ENCODE measurements at places on chromosomes 5 and 9.

DNA sequence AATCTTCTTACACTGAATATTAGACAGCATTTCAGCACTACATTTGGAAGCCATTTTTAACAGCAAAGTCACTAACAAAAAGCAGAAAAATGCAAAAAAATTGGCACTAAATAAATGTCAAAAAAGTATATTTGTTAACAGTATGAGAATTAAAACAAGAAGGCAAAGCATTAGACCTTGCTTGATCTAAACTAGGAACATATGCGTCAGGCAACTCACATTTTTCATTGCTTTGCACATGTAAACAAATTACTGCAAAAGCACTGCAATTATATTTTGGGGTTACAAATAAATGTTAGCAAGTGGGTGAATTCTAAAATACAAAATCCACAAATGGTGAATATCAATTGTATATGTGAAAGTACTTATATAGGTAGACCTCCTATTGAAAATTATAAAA is 49.0 kb upstream of the RAPGEF6 start:
- no peak overlapping the region for H3K4me3 ChIP-seq
- H3K27me3 ChIP-seq, result no peaks in the 10 kb centered on the region
- DNase-seq, result no peak
- no peaks in the 10 kb centered on the region for H3K36me3 ChIP-seq
- no peak overlapping the region for H3K27ac ChIP-seq
- H3K4me1 ChIP-seq, result no peaks in the 10 kb centered on the region

DNA sequence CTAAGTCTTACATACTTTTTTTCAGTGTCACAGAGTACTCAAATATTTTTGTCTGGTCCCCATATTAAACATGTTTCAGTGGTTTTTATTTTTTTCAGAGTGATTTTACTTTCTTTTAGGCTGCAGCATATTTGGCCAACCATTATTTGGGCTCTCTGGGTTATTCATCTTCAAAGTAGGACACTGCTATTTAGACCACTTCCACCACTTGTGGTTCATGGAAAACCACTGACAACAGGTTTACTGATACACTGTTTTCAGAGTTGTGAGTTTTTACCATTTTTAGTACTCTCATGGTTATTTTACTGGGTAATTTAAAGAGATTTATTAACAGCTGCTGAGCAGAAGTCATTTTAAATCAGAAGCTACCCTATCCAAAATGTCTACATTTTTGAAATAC is 437.6 kb downstream of the KIAA0825 start:
- H3K27ac ChIP-seq, result no peak overlapping the region
- H3K4me3 ChIP-seq, result no peak overlapping the region
- H3K4me1 ChIP-seq, result no peaks in the 10 kb centered on the region
- H3K36me3 ChIP-seq, result no peaks in the 10 kb centered on the region

GRCh38 chr9:30197453-30197852 is 2187.0 kb upstream of the ACO1 start:
- H3K36me3 ChIP-seq, result no peaks in the 10 kb centered on the region
- no peak for DNase-seq
- H3K27ac ChIP-seq, result no peak overlapping the region
- H3K27me3 ChIP-seq, result no peaks in the 10 kb centered on the region
- no peak overlapping the region for H3K4me3 ChIP-seq

GRCh38 chr9:32928145-32928763 is 73.2 kb downstream of the APTX start:
- no peak overlapping the region for H3K27ac ChIP-seq
- no peaks in the 10 kb centered on the region for H3K36me3 ChIP-seq
- H3K27me3 ChIP-seq, result no peaks in the 10 kb centered on the region
- no peaks in the 10 kb centered on the region for H3K4me1 ChIP-seq
- DNase-seq, result no peak
- no peak overlapping the region for H3K4me3 ChIP-seq

GRCh38 chr9:20041697-20042081 is 252.9 kb upstream of the SLC24A2 start:
- H3K4me3 ChIP-seq, result no peak overlapping the region
- DNase-seq, result no peak
- no peak overlapping the region for H3K27ac ChIP-seq
- H3K36me3 ChIP-seq, result no peaks in the 10 kb centered on the region
- no peaks in the 10 kb centered on the region for H3K4me1 ChIP-seq

GRCh38 chr5:1200495-1201326 is 684 bp upstream of the SLC6A19 start:
- peak; percentile 21 for DNase-seq
- H3K4me3 ChIP-seq, result no peak overlapping the region
- no peak overlapping the region for H3K27ac ChIP-seq
- H3K36me3 ChIP-seq, result no peaks in the 10 kb centered on the region
- no peaks in the 10 kb centered on the region for H3K4me1 ChIP-seq

DNA sequence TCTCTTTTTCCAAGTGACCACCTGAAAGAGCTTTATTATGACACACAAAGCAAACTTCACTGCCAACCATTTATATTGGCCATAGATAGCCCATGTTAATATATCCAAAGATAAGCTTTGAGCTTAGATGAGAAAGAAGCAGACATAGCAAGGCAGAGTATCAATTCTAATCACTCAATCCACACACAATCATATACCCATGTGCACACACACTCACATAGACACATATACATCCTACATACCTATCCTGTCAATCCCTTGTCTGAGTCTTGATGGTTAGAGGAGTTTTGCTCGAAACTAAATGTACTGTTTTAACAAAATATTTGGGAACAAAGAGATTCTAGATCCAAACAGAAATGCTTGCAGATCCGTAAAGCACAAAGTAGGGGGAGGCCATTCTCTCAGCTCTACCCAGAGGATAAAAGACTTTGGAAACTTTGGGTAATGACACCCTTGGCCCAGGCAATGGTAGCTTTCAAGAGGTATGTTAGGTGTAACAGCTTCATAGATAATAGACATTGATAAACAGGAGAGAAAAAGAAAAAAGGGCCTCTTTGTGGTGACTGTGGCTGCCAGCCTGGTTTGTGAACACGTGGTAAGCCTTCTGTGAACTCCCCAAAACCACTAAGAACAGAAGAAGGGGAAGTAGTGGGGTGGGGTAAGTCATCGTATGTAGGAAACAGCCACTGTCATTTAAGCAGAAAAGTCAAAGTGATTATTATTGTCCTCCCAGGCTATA is 121.6 kb downstream of the TLR4 start:
- no peak overlapping the region for H3K27ac ChIP-seq
- no peak overlapping the region for H3K4me3 ChIP-seq
- no peaks in the 10 kb centered on the region for H3K27me3 ChIP-seq
- no peaks in the 10 kb centered on the region for H3K36me3 ChIP-seq
- DNase-seq, result no peak
- no peaks in the 10 kb centered on the region for H3K4me1 ChIP-seq

DNA sequence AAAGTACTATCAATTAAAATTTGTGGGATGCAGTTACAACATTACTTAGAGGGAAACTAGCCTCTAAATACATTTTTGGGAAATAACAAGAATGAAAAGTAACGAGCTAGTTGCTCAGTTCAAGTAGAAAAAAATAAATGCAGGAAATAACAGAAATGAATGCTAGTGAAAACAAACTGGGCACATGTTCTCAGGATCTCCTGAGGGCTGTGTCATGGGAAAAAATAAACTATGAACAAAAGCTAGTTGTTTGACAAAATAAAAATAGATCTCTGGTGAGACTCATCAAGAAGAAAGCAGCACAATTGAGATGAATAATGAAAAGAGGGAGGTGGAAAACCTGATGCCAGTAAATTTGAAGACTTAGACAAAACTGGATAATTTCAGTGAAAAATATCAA is 16.3 kb downstream of the IDNK start:
- H3K27ac ChIP-seq, result no peak overlapping the region
- peaks cover 2% of the 10 kb centered on the region for H3K36me3 ChIP-seq
- H3K4me3 ChIP-seq, result no peak overlapping the region

DNA sequence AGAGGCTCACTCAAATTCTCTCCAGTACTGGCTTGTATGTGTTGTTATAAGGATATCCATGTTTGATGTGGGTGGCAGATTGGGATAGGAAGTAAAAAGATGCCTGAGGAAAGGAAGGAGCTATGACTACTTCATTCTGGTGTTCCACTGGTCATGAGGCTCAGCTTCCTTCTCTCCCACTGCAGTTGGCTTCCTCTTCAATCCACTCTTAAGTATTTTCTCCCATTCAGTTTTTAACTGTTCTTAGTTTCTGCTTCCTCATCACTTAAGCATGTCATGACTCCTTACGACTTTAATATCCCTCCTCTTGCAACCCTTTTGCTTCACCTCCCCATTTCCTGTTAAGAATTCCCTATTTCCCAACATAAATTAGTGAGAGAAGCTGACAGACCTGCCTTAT is 81.1 kb downstream of the PJA2 start:
- no peak for DNase-seq
- H3K4me1 ChIP-seq, result peaks cover 1% of the 10 kb centered on the region
- H3K4me3 ChIP-seq, result no peak overlapping the region
- H3K27me3 ChIP-seq, result no peaks in the 10 kb centered on the region
- no peak overlapping the region for H3K27ac ChIP-seq

DNA sequence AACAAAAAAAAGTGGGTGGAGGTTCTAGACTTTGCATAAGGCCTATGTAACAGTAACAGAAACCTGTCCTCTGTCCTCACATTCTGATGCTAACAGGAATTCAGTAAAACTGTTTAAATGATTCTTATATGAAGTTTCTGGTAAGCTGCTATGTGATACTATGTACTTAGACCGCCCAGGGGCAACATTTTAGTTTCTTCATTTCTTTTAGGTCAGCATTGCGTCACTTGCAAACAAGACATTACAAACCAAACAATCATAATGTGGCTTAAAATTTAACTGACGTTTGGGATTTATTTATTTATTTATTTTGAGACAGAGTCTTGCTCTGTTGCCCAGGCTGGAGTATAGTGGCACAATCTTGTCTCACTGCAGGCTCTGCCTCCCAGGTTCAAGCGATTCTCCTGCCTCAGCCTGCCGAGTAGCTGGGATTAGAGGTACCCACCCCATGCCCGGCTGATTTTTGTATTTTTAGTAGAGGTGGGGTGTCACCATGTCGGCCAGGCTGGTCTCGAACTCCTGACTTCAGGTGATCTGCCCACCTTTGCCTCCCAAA is 44.3 kb downstream of the TENT4A start:
- no peaks in the 10 kb centered on the region for H3K27me3 ChIP-seq
- H3K27ac ChIP-seq, result no peak overlapping the region
- H3K4me1 ChIP-seq, result no peaks in the 10 kb centered on the region
- H3K36me3 ChIP-seq, result no peaks in the 10 kb centered on the region
- H3K4me3 ChIP-seq, result no peak overlapping the region

- no peak overlapping the region for H3K4me3 ChIP-seq
- DNase-seq, result no peak
- H3K36me3 ChIP-seq, result no peaks in the 10 kb centered on the region
Measured at GRCh38 chr5:58738336-58738735, 155.5 kb downstream of the RAB3C start.

DNA sequence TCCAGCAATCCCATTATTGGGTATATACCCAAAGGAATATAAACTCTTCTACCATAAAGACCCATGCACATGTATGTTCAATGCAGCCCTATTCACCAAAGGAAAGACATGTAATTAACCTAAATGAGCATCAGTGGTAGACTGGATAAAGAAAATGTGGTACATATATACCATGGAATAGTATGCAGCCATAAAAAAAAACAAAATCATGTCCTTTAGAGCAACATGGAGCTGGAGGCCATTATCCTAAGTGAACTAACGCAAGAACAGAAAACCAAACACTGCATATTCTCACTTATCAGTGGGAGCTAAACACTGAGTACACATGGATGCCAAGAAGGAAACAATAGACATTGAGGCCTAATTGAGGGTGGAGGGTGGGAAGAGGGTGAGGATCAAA is 27.8 kb downstream of the DTWD2 start:
- H3K27me3 ChIP-seq, result no peaks in the 10 kb centered on the region
- no peaks in the 10 kb centered on the region for H3K36me3 ChIP-seq

DNA sequence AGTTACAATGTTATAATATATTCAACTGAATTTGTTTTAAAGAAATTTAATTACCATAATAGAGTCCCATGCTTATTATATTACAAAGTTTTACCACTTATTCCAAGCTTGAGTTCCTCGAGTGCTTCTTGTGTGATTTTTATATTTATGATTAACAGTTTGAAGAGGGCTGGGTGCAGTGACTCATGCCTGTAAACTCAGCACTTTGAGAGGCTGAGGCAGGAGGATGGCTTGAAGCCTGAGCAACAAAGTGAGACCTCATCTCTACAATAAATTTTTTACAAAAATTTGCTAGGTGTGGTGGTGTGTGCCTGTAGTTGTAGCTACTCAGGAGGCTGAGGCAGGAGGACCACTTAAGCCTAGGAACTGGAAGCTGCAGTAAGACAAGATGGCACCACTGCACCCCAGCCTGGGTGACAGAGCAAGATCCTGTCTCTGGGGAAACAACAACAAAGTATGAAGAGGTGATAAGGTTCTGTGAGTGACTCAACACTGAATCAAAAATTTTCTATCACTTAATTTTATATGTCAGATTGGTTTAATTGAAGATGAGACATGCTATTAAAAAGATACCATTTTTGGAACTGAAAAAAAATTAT is 9.2 kb downstream of the POC5 start:
- H3K4me3 ChIP-seq, result no peak overlapping the region
- H3K4me1 ChIP-seq, result no peaks in the 10 kb centered on the region
- no peaks in the 10 kb centered on the region for H3K27me3 ChIP-seq
- H3K27ac ChIP-seq, result no peak overlapping the region
- no peak for DNase-seq

GRCh38 chr9:99726758-99727157 is 94.9 kb upstream of the NR4A3 start:
- no peaks in the 10 kb centered on the region for H3K36me3 ChIP-seq
- no peaks in the 10 kb centered on the region for H3K4me1 ChIP-seq
- no peak overlapping the region for H3K27ac ChIP-seq
- H3K4me3 ChIP-seq, result no peak overlapping the region
- no peaks in the 10 kb centered on the region for H3K27me3 ChIP-seq

DNA sequence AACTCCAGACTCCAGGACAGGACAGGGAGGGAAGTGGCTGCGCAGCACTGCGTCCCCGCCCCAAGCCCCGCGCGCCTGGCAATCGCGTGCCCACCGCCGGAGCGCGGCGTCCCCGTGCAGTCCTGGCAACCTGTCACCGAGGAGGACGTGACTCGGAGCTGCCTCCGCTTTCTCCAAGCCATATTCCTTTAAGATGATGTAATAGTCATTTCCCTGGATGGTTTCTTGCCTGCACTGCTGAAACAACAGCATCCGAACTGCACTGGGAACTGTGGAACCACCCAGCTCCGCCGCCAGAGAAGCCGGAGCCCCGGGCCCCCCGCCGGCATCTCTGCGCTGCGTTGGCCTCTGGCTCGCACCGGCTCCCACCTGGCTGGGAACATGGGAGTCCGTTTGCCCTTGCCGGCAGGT is 34.5 kb downstream of the KCTD16 start:
- peak overlapping the region; percentile 41 for H3K4me3 ChIP-seq
- DNase-seq, result peak; percentile 80
- no peaks in the 10 kb centered on the region for H3K27me3 ChIP-seq
- H3K36me3 ChIP-seq, result no peaks in the 10 kb centered on the region
- no peaks in the 10 kb centered on the region for H3K4me1 ChIP-seq

GRCh38 chr9:89613912-89614892 is 9.4 kb downstream of the GADD45G start:
- no peak overlapping the region for H3K4me3 ChIP-seq
- H3K27ac ChIP-seq, result no peak overlapping the region

GRCh38 chr9:13487498-13487897 is 208.0 kb upstream of the MPDZ start:
- H3K36me3 ChIP-seq, result no peaks in the 10 kb centered on the region
- DNase-seq, result no peak
- no peak overlapping the region for H3K27ac ChIP-seq
- H3K4me3 ChIP-seq, result no peak overlapping the region

- no peaks in the 10 kb centered on the region for H3K27me3 ChIP-seq
- H3K4me1 ChIP-seq, result no peaks in the 10 kb centered on the region
- DNase-seq, result no peak
- no peak overlapping the region for H3K27ac ChIP-seq
- no peaks in the 10 kb centered on the region for H3K36me3 ChIP-seq
Measured at GRCh38 chr5:118236108-118236849, 752.1 kb downstream of the DTWD2 start.

- no peak overlapping the region for H3K4me3 ChIP-seq
- DNase-seq, result no peak
- no peaks in the 10 kb centered on the region for H3K4me1 ChIP-seq
Measured at GRCh38 chr5:95020345-95020744, 264.5 kb downstream of the MCTP1 start.
